Motor neuron (in vitro differentiated cells): ENCODE measurements at places on chromosomes 16 and 17. TPM values are rescaled to one million over a fixed set of nuclear protein-coding genes. Genes with fewer than 3 reads are reported as not detected.

DNA sequence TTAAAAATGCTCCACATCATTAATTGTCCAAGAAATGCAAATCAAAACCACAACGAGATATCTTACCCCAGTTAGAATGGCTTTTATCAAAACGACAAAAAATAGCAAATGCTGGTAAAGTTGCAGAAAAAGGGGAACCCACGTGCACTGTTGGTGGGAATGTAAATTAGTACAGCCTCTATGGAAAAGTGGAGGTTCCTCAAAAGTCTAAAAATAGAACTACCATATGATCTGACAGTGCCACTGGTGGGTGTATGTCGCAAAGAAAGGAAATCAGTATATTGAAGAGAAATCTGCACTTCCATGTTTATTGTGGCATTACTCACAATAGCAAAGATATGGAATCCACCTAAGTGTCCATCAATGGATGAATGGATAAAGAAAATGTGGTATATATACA, 38.2 kb upstream of the ZFHX3 start:
- ATAC-seq: no peak

GRCh38 chr17:3549610-3550162, 7.9 kb downstream of the TRPV3 start:
- no peak for ATAC-seq

GRCh38 chr16:81646561-81646960, 132.5 kb upstream of the PLCG2 start:
- no peak for ATAC-seq

- no peak for ATAC-seq
These were observed 47.7 kb upstream of the ZNF469 start for GRCh38 chr16:88334778-88335720.

- ATAC-seq: no peak
These were observed 22.1 kb upstream of the NAT9 start for GRCh38 chr17:74798239-74798707.

GRCh38 chr16:87160701-87161337, 156.4 kb downstream of the C16orf95 start:
- no peak for ATAC-seq

DNA sequence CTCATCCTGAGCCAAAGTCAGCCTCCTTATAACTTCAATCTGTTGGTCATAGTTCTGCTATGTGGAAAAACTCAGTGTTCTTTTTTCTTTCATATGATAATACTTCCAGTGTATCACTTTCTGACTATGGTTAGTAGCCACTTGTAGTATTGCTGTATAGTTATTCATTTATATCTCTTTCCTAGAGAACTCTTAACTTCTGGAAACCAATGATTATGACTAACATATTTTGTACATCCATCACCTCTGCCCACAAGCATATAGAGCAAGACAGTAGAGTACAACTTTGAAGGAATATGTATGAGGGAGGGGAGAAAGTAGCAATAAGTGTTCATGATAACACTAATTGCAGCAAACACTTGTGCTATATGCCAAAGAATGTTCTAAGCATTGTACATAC, 38.6 kb downstream of the COX10 start:
- ATAC-seq: no peak

DNA sequence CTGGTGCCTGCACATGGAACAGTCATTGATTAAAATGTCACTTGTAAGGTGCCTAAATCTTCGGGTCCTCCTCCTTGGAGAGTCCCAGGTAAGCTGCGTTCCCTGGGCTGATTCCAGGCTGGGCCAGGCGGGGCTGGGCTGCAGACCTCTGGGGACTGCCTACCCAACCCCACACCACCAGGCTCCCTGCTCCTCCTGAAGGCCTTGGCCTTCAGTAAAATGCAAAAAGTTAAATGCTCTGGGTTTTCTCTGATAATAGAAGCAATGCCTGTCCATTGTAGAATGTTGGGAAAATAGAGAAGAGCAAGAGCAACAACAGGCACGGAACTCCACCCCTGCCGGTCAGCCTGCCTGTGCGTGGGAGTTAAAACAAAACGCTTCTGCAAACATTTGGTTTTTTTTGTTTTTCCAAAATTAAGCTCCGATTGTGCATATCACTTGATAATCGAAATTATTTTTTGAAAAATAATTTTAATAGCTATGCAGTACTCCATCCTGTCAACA, 363.9 kb downstream of the SEC14L1 start:
- no peak for ATAC-seq

DNA sequence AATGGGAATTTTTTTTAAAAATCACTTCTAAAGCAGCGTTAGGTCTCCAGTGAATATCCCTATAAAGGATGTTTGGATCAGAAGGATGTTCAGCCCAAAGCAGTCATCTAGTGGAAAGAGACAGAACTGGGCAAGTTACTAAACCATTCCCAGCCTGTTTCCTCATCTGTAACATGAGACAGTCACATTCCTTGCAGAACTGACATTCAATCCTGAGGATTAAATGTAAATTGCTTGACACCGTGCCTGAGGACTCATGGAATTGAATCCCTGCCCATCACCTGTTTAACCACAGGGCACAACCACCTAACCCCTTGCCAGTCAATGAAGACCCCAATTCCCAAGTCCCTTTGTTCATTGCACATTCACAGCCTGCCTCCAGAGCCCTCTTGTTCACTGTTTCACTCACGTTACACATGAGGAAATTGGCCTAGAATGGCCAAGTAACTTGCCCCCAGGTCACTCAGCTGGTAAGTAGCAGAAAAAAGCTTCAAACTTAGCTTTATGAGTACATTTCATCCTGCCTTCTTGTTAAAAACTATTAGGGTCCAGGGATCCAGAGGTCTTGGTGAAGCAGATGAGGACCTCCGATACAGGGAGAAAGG, 1.4 kb downstream of the CMTM2 start:
- ATAC-seq: no peak

Gene NME4
- 27.8 and 29.4 TPM in 2 replicates for total RNA-seq

Gene CD300H
- total RNA-seq: not detected in 2 replicates

Gene CLEC16A
- total RNA-seq: 25.2 and 32.4 TPM in 2 replicates

Gene PPY
- total RNA-seq: not detected in 2 replicates

Gene KREMEN2
- 0.92 and 1.0 TPM in 2 replicates for total RNA-seq

Gene UTP18
- 46.7 and 47.1 TPM in 2 replicates for total RNA-seq
